ENCODE measurements at places on chromosomes 3 and 15. TPM values are rescaled to one million over a fixed set of nuclear protein-coding genes. Genes with fewer than 3 reads are reported as not detected.

The HDC gene
- total RNA-seq: not detected

The ATP8B4 gene
- 90.2 TPM for total RNA-seq

The SCN5A gene
- total RNA-seq: 0.43 TPM

The PP2D1 gene
- not detected for total RNA-seq

The MEGF11 gene
- not detected for total RNA-seq

The KBTBD8 gene
- total RNA-seq: 3.5 TPM

The TP63 gene
- under 0.01 TPM for total RNA-seq

GRCh38 chr3:37458162-37459120, 284.1 kb upstream of the LRRFIP2 start:
- no peak for DNase-seq

GRCh38 chr3:45947361-45947760, 4.1 kb downstream of the CXCR6 start:
- peak; percentile 68 for DNase-seq

DNA sequence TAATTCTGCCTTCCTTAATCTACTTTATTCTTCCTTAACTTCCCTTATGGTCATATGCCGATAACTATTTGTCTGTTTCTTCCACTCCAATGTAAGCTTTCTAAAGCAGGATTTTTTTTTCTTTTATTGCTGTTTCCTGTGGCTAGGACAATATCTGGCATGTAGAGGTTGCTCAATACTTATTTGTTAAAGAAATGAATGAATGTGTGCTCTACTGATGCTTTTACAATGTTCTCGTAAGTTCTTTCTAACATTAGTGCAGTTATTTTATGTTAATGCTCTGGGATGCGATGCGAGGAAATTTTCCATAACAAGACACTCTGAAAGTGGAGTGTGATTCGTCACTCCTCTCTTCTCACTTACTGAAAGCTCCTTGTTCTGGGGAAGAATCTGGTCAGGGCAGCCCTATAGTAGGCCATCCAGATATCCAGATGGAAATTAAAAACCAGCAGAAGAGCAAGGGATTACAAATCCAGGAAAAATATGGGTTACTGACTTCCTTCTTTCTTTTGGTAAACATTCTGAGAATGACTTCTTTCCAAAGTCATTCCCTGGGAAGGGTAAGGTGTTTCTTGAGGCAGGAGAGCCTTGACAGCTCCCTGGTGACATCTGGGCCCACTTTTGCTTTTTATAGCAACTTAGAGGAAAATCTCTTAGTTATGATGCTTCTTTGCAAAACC, 420.4 kb downstream of the PDCD6IP start:
- peak; percentile 11 for DNase-seq

DNA sequence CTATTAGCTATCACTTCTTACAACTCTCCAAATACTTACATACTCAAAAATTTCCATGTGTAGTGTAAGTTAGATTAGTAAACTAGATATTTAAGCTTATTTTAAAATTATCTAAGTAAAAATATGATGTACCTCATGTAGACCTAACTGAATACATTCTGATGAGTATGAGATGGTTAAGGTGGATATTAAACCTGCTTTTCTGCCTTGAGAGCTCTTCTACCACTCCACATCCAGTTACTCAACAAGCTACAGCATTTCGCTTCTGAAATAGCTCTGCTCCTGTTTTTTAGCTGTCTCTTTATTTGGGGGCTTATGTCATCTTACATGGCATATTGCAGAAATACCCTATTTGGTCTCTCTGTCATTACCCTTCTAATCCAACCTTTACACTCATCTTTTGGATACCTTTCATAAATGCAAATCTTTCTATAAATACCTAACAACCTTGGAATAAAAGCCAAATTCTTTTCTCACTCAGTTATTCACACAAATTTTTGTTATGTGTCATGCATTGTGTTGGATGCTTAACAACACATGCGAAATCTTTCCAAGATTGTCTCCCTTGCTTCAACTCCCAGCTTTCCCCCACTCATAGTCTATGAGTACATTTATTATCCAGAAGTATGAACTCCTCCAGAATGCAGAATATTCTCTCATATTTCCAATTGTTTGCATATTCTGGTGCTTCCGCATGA, 92.0 kb downstream of the ALCAM start:
- DNase-seq: no peak

- DNase-seq: no peak
Measured at GRCh38 chr3:159649951-159650350, 338.7 kb upstream of the IL12A start.

DNA sequence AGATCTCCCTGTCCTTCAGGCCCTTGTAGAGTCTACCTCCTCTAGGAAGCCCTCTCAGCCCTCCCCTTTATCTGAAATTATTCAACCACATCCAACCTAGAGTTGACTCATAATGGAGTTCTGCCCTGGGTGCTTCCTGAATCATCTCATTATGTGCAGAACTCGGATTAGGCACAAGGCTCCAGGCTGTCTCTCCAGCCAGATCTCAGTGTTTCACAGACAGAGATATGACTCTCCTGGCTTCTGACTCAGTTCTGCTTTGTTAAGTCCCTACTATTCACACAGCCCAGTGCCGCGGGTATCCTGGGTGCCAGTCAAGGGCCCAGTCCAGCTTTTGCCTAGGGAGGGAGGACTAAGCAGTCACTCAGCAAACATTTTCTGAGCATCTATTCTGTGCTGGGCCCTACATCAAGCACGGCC, 9.3 kb downstream of the STRA6 start:
- peak; percentile 72 for DNase-seq

DNA sequence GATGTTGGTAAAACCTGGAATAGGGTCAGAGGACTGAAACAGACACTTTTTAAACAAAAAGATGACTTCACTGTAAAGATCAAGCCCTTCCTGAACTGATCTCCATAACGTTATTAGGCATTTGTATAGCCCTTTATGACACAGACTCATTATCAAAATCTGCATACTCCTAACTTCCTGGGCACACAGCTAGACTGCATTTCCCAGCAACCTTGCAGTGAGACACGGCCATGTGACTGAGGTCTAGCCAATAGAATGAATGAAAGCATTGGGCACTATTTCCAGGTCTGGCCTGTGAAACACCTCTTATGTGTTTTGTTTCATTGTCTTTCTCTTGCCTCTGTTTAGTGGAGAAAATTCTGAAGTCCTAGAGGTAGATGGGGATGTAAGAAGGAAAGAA, 270.4 kb downstream of the NR1D2 start:
- DNase-seq: no peak

DNA sequence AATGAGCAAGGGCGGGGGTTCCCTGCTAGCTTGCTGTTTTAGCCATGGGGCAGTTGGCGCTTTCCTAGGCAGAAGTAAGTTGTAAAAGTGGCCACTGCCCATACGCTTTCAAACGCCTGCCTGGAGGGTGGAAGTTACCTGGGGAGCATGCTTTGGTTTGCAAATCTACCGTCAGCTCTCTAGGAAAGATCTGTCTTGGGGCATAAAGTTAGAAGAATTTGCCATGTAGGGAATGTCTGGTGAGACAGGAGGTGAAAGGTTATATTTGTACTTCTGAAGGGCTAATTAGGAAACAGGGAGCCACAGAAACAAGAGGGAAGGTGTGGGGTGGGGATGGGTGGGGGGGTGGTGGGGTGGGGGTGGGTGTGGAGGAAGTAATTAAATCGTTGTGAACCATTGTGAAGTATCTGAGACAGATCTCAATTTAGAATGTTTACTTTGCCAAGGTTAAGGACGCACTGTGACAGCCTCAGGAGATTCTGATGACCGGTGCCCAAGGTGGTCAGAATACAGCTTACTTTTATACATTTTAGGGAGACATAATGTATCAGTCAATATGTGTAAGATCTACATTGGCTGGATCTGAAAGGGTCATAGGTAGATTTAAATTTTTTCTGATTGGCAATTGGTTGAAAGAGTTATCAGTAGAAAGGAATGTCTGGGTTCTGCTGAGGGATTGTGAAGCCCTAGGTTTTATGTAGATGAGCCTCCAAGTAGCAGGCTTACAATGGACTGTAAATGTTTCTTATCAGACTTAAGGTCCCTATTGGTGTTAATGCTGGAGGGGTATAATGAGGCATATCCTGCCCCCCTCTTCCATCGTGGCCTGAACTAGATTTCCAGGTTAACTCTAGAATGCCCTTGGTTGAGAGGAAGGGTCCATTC, 62.0 kb upstream of the GCNT3 start:
- no peak for DNase-seq

DNA sequence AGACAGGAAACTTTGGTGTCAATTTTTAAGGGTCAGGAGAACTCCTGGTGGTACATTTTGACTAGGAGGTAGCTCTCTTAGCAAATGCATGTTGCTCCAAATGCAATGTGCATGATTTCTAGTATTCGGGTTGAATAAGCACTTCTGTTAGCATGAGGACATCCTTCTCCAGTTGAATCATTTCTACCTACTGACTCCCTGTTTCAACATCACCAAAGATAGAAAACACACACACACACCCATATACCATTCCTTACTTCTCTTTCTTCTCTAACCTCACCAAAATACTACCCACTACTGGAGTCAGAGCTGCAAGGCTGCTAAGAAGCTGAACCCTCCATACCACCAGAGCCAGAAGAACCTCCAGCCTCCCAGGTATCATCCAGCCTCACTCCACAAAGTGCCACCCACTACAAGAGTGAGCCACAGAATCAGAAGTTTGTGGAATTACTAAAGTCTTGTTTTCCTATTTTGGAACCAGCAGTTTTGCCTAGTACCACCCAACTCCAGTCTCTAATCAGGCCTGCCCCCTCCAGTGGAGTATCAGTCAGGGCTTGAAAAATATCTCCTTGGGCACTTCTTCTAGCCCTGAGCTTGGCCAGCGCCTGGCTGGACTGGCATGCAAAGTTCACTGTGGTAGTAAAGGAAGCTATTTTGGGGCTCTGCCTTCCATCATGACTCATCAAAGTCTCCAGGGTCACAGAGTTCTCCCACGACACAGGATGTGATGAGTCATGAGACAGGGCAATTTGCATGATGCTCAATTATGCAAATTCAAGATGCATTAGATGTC, 110.3 kb downstream of the CYP19A1 start:
- peak; percentile 88 for DNase-seq

- DNase-seq: no peak
Measured at GRCh38 chr3:55362210-55362960, 124.7 kb downstream of the WNT5A start.

GRCh38 chr3:14598143-14598569, 53.4 kb upstream of the CCDC174 start:
- peak; percentile 37 for DNase-seq

DNA sequence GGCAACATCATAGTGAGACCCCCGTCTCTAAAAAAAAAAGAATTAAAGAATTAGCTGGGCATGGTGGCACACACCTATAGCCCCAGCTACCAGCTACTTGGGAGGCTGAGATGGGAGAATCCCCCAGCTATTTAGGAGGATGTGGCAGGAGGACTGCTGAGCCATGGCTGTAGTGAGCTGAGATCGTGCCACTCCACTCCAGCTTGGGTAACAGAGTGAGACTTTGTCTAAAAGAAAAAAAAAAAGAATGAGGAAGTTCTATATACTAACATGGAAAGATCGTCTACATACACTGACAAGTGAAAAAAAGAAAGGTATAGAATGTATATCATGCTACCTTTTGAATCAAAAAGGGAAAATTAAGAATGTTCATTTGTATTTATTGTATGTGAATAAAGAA, 83.9 kb upstream of the CDAN1 start:
- DNase-seq: no peak

- DNase-seq: no peak
Measured at GRCh38 chr3:191301017-191301416, 28.2 kb upstream of the CCDC50 start.

DNA sequence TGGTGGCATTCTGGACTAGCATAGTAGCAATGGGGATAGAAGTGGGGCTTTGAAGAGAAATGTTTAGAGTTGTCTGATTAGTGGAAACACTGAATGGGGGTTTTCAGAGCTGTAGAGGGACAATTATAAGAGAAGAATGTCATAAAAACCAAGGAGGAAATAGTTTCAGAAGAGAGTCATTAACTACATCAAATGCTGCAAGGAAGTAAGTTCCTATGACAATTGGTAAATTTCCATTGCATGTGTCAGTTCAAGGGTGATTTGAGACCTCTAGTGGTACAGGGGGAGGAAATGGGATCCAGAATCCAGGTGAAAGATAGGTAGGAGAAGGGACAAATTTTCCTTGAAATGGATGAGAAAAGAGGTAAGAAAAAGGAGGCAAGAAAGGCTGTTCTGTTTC, 68.3 kb upstream of the TBC1D5 start:
- peak; percentile 27 for DNase-seq

- DNase-seq: peak; percentile 34
Measured at GRCh38 chr3:151445273-151446001, 15.4 kb downstream of the IGSF10 start.

DNA sequence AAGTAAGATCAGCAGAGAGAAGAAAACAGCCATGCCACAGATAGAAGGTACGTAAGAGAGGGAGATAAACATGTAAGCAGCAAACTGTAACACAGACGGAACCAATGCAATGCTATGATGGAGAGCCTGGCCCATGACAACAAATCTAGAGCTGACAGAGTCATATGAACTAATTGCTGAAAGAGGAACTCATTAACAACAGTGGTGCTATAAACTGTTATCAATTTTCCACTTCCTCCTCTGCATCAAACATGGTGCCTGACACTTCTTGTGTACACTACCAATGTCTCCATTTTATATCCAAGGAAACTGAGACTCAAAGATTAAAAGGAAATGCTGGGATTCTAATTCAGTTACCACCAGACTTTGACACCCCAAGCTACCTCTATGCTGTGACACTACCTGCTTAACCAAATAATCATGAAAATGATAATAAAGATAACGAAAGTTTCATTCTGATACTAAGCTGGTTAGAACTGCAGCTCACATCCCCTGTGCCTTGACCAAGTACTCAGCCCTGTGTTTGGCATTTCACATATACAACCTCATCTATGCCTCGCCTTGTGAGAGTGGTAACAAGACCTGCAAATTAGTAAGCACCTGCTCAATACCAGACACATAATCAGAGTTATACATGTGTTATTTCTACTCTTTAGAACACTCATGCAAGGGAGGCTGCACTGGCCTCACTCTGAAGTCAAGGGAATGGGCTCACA, 79.3 kb downstream of the ANO10 start:
- no peak for DNase-seq

GRCh38 chr3:111616417-111617105, 21.4 kb upstream of the ZBED2 start:
- no peak for DNase-seq

DNA sequence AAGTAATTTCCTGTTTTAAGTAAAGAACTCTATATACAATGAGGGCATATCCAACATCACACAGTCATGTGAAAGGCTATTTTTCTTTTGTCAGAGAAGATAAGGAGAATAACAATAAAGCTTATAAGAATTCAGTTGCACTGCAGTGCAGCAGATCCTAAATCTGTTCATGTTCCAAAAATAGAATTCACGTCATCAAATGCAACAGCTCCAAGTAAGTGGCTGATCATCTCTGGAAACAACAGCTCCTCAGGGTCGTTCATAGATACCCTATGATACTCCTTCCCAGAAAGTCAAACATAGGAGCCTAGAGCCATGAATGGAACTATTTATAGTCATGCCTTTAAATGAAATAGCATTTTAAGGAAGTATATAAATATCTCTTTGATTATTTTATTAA, 100.2 kb downstream of the FMN1 start:
- peak; percentile 59 for DNase-seq
